Endodermal cell (in vitro differentiated cells): ENCODE measurements at places on chromosomes 11 and 22.

GRCh38 chr11:1852877-1853276 is at the start of gene LSP1:
TSS of gene LSP1 (plus strand) at chr11:1853084. CDS start at chr11:1853145, 61 bp downstream.
- H3K4me3 ChIP-seq, result no peak within 1 kb of the TSS
- H3K27ac ChIP-seq, result no peak within 1 kb of the TSS
- H3K36me3 ChIP-seq, result no peaks in the 10 kb centered on the region
- no peak for DNase-seq
- H3K4me1 ChIP-seq, result no peaks in the 10 kb centered on the region
- no peaks in the 10 kb centered on the region for H3K27me3 ChIP-seq

DNA sequence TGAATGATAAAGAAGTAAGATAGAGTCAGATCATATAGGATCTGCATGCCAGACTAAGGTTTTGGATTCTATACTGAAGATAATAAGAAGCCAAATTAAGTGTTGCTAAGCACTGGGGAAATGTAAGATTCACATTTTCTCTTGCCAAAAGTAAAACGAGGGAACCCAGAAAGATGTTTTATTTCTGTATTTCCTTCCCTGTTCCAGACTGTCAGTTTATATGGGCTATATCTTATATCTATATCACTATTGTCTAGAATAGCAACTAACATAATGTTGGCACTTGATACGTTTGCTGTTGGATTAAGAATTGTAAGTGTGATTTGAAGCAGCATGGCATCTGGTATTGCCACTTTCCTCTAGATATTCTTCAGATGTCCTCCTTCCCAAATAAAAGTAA is 8.3 kb downstream of the OR52E6 start:
- H3K4me3 ChIP-seq, result no peak overlapping the region
- no peak overlapping the region for H3K27ac ChIP-seq
- H3K4me1 ChIP-seq, result no peaks in the 10 kb centered on the region
- no peaks in the 10 kb centered on the region for H3K27me3 ChIP-seq
- DNase-seq, result no peak

DNA sequence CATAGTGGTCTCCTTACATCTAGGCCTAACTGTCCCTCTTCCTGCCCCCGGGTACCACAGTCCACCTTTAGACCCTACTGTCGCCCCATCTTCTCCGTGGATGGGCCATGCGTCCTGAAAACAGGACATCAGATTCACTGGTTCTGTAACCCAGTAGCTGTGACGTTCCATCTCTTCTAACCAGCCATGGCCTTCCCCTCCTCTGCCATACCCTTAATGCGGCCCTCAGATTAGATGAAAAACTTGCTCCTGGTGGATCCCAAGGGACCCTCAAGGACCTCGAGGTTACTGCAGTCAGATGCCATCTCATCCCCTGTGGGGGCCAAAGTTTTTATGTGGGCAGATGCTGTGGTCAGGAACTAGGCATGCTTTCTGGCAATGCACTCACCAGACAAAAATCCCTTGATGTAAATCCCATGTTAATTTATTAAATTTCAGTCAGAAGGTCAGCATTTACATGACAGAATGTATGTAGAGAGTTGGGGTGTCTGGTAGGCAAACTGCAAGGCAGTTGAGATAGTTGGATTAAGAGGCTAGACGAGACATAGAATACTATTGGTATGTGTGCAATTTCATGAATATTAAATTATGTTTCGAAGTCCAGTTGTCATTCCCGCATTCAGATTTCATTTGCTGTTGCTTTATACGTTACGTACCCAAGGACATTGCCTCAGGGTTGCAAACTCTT is 64.3 kb downstream of the WNT11 start:
- H3K4me1 ChIP-seq, result no peaks in the 10 kb centered on the region
- H3K4me3 ChIP-seq, result no peak overlapping the region
- DNase-seq, result peak; percentile 22
- peaks cover 17% of the 10 kb centered on the region for H3K36me3 ChIP-seq
- no peak overlapping the region for H3K27ac ChIP-seq

DNA sequence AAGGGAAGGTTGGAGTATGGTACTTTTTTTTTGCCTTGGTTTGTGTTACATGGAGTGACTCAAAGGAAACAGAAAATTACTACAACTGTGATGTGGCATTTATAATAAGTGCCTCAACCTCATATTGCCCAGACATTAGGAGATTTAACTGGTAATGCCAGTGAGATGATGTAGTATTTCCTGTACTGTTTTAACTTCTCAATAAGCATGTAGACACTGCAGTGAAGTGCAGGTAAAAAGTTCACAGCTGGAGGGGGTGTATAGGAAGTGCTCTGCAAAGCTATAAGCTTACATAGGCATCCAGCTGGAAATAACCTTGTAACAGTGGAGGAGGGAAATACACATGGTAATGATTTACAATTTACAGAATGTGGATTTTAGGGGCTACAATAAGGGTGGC is 138.2 kb upstream of the MTMR2 start:
- H3K4me1 ChIP-seq, result no peaks in the 10 kb centered on the region
- H3K36me3 ChIP-seq, result no peaks in the 10 kb centered on the region

DNA sequence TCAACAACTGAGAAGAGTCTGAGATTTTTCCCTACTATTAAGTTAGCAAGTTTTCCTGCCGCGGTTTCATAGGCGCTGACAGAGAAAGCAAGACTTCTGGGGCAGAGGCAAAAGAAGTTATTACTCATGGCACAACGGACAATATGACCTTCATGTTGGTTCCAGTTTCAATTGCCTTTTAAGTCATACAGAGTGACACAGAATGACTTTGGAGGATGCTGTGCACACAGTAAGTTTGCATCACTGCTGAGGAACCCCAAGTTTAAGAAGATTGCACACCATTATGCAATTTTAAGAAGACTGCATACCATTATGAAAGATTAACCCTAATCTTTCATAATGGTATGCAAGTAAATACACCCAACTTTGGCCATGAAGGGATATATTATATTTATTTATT is 626.5 kb upstream of the CHORDC1 start:
- no peaks in the 10 kb centered on the region for H3K4me1 ChIP-seq
- DNase-seq, result no peak
- no peaks in the 10 kb centered on the region for H3K27me3 ChIP-seq
- H3K27ac ChIP-seq, result no peak overlapping the region

- no peaks in the 10 kb centered on the region for H3K4me1 ChIP-seq
- H3K4me3 ChIP-seq, result no peak overlapping the region
- no peak overlapping the region for H3K27ac ChIP-seq
- no peak for DNase-seq
Measured at GRCh38 chr11:94722735-94723134, 45.4 kb upstream of the AMOTL1 start.

GRCh38 chr11:75376175-75376574 is 23.1 kb upstream of the RPS3 start:
- H3K36me3 ChIP-seq, result no peaks in the 10 kb centered on the region
- peak; percentile 85 for DNase-seq
- H3K4me1 ChIP-seq, result peaks cover 10% of the 10 kb centered on the region
- H3K27me3 ChIP-seq, result no peaks in the 10 kb centered on the region
- no peak overlapping the region for H3K4me3 ChIP-seq

DNA sequence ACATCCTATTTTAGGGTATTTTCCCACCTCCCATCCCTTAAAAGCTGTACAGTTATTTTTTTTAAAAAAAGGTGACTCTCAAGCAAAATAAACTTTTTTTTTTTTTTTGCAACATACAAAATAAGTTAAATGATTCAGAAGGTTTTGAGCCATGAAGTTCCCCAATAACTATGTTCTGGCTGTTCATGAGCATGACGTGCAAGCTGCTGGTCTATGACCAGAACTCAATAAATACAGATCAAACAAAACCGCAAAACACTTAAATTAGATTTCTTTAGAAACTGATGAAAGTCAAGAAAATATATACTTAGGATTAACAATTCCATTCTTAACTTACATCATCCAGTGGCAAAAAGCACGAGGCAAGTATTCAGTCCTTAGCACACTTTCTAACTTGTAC is 24.1 kb upstream of the CLNS1A start:
- H3K36me3 ChIP-seq, result peaks cover 20% of the 10 kb centered on the region
- no peaks in the 10 kb centered on the region for H3K4me1 ChIP-seq
- no peak overlapping the region for H3K27ac ChIP-seq

DNA sequence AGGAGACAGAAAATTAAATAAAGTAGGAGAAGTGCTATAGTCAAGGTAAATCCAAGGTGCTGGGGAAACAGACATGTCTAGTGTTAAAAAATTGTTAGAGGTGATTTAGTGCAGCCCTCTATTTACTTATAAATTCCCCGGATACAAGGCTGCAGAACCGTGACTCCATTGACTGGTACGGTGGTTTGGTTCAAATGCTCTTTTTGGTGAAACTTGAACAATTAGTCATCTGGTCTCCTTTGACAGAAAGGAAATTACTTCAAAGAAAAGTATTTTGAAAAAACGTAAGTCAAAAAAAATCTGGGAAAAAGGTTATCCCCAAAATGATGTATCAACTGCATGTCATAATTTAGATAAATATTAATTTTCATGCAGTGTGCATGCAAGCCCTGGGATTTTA is 399.2 kb downstream of the CNTN5 start:
- H3K27me3 ChIP-seq, result no peaks in the 10 kb centered on the region
- no peaks in the 10 kb centered on the region for H3K36me3 ChIP-seq
- no peak overlapping the region for H3K4me3 ChIP-seq
- DNase-seq, result no peak
- H3K4me1 ChIP-seq, result peaks cover 5% of the 10 kb centered on the region
- no peak overlapping the region for H3K27ac ChIP-seq
